Urinary bladder (tissue), 4 donors: ENCODE measurements at places on chromosomes 12 and 14. TPM values are rescaled to one million over a fixed set of nuclear protein-coding genes. Genes with fewer than 3 reads are reported as not detected.

The GDF11 gene
- 11.0 TPM for polyA plus RNA-seq

The TAS2R9 gene
- polyA plus RNA-seq = not detected

The AVPR1A gene
- polyA plus RNA-seq = 7.8 TPM

The CBLN3 gene
- 5.9 TPM for polyA plus RNA-seq

The WIF1 gene
- polyA plus RNA-seq = 1.9 TPM

The MMP17 gene
- polyA plus RNA-seq = 6.9 TPM

The JKAMP gene
- 41.3 TPM for polyA plus RNA-seq

The CLEC1A gene
- 6.0 TPM for polyA plus RNA-seq

The GPX2 gene
- polyA plus RNA-seq = 191 TPM

The PPP4R4 gene
- 0.63 TPM for polyA plus RNA-seq

- DNase-seq = no peak
Observed at GRCh38 chr12:2845280-2845679, 10.4 kb upstream of the NRIP2 start.

- no peak for DNase-seq
Observed at GRCh38 chr12:104372061-104372720, 68.7 kb downstream of the EID3 start.

DNA sequence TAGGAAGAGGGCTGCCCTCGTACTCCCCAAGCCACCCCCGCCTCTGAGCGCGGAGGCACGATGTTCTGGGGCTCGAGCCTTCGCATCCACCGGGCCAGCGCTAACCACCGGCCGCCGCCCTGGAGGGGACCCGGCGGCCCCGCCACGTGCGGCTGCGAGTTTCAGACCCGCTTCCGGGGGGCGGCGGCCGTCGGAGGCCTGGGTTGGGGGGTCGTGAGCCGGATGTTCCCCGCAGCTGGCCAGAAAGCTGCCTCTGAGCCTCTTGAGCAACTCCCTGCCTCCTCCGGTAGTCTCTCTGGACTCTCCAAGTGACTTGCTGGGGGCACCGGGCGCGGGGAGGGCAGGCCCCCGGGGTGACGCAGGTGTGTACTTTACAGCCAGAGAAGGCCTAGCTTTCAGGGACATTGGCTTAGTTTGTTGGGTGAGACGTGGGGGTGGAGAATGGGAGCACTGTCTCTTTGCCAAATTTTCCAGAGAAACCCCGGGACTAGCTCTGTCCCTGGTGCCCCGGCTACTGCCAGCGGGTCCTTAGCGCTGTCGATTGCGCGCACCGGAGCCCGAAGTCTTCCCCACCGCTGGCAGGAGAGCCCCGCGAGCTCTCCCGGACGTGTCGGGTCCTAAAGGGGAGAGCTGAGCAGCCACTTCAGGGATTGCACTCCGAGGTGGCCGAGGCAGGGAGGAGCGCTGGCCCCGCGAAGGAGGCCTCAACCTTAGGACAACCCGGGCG is 15.6 kb downstream of the OTX2 start:
- DNase-seq = no peak

DNA sequence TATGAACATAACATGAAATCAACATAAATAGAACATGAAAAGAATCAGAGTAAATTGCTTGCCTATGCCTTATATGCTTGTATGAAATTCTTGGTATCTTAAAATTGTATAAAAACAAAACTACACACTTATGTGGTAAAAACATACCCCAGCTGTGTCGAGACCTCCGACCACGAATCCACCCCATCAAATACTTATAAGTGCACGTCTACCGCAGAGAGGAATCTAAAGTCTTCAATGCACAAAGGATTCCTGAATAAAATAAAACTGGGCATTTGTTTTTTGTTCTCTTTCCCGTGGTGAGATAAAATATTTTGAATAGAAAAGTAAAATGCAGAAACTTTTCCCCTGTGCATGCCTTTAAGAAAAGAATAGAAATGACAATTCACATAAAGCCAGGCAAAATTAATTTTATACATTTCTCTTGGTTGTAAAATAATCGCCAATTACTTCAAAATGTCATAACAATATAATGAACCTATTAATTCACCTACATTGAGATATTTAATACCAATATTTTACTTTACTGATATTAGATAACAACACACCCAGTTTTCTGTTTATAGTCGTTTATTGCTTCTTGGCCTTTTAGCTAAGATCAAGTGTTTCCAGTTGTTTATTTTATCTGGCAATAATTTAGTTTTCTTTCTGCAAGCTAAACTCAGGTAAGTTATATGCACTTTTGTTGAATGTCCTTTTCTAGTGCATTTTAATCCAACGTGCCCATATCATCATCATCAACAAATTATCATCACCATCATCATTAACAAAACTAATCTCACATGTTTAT is 1.0 kb downstream of the KLRK1 start:
- DNase-seq = no peak

- DNase-seq = no peak
Observed at GRCh38 chr14:83744224-83744623, 1785.7 kb upstream of the FLRT2 start.

DNA sequence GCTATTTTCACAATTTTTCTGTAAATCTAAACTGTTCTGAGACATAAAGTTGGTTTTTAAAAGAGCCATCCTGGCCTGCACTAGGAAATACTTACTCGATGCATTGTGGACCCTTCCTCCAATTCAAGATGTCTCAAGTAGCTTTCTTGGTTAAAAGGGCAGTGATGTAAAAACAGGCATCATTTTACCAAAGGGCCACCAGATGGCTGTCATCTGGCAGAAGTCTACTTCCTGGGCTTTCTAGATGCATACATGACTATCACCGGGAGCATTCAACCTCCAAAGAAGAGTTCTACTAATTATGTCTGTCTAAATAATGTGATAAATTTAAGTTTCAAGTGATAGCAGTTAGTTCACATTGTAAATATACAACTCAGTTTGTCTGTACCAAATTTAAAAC is 96.8 kb upstream of the FRMD6 start:
- no peak for DNase-seq

DNA sequence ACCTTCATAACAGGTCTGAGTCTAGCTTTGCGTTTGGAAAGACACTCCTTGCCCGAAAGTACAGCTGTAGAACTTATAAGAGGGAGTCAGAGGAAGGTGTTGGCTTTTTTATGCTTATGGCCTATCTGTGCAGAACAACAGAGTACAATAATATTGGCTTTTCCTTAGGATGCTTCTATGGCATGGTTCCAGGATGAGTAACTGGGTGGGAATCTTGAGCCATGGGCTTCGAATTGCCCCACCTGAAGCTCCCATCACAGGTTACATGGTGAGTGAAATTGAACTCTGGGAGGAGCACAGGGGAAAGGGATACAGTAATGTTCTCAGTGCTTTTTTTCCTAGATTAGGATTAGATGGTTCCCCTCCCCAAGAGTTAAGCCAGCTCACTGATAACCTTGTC is 13.0 kb downstream of the PARP2 start:
- DNase-seq = no peak

DNA sequence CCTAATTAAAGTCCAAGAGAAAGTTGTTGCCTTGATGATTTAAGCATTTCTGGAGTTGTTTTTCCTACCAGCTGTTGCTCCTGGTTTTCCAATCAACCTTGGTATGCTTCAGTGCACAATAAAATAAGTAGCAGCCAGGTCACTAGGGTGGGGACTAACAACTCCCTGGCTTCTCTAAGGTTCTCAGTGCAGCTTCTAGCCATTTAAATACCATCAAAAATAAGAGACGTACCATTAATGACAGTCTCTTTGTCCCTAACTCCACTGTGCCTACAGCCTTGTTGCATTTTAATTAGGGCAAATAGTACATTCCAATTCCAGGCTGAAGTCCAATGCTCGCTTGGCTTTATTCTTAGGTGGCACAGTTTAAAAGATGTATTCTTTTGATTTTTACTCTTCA is 11.8 kb downstream of the STON2 start:
- DNase-seq = no peak

GRCh38 chr14:69039288-69039628 is 60.2 kb upstream of the ACTN1 start:
- DNase-seq = no peak

DNA sequence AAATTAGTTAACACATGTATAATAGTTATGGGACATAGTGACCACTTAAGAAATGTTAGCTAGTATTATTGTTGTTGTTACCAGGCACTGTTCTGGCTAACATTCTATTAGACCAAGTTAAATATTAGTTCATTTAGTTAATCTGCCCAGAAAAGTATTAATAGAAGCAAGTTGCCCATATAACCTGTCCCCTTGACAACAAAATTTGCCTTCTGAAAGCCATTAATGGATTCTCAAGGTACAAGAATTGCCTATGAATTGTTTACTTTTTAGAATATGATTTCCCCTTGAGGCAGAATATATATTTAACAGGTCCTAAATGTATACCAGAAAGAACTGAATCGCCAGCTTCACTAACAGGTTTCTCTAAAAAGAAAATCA is 167.3 kb upstream of the TMCC3 start:
- DNase-seq = no peak

DNA sequence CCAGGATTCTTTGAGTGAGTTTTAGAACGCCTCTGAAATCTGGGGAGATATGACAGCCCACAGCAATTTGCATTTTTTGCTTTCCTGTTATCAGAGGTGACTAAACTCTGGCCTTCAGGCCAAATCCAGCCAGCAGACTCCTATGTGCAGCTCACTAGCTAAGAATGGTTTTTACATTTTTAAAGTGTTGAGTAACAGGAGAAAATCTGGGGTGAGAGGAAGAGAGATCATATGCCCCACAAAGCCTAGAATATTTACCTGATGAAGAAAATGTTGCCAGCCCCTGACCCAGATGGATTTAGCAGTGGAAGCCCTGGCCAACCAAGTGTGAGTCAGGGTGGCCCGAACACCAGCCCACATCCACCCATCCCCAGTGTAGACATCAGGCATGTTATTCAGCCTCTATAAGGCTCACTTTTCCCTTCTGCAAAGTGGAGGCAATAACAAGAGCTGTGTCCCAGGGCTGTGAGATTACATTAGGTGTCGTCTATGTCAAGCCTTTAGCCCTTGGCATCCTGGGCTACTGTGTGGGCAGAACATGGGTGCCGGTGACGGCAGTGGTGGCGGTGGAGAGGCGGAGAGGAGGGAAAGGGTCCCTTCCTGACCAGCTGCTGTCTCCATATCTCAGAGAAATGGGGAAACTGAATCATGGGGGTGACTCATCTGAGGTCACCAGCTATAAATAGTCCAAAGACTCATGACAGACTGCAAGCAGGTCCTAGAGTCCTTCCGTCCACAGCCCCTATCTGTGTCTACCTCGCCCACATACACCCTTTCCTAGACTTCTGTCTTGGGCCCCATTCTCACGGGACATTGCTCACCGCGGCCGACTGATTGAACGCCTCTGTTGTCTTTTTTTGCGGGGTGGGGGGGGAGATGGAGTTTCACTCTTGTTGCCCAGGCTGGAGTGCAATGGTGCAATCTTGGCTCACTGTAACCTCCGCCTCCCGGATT is 32.6 kb upstream of the CD9 start:
- no peak for DNase-seq

DNA sequence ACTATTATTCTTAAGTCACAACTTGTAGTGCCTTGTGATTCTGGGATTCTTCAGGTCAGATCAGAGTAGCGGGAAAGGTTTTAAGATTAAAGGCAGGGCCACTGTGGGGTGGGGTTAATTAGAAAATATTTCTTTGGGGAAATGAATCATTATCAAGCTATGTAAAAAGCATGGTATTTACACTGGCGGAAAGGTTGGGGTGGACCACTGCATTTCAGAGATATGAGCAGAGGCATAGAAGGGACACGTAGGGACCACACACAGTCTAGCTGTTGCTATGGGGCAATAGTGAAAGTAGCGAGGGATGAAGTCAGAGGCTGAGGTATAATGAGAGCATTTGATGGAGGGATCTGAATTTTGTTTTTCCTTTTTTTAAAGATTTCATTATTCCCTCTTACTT is 31.7 kb upstream of the KCNH3 start:
- no peak for DNase-seq

- no peak for DNase-seq
Observed at GRCh38 chr12:62363506-62363905, 103.1 kb upstream of the MON2 start.
